Skeletal muscle cell (primary cell): ENCODE measurements at places on chromosomes 3 and 15.

DNA sequence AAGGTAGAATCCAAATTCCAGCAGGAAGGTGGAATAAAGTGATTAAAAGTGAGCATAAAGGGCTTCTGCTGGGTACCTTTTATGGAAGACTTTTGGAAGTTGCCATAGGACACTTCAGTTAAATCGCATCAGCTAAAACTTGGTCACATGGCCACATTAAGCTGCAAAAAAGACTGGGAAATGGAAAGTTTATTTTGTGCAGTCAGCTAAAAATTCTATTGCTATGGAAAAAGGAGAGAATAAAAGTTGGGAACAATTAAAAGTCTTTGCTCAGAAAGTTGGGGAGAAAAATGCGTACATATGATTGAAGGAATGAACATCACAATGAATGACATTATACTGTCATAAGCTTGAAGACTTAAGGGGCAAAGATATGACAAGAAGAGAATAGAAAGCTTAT is 49.3 kb downstream of the FGF7 start:
- DNase-seq, result no peak

DNA sequence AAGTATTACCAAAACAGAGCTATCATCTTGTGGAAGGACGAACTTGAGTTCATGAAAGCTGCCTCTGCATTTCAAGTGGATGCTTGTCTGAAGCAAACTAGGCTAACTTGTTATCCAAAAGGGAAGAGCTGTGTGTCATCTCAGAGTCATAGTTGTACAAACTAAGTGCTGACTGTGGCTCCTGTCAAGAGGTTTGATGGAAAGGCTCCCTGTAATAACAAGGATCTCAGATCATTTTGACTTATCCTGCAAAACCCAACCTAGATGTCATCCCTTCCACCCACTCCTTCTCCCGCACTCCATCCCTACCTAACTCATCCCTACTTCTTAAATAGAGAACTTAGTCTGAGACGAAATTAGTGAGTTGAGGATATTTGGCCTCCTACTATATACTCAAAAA is 110.8 kb downstream of the NR2E3 start:
- DNase-seq, result no peak

DNA sequence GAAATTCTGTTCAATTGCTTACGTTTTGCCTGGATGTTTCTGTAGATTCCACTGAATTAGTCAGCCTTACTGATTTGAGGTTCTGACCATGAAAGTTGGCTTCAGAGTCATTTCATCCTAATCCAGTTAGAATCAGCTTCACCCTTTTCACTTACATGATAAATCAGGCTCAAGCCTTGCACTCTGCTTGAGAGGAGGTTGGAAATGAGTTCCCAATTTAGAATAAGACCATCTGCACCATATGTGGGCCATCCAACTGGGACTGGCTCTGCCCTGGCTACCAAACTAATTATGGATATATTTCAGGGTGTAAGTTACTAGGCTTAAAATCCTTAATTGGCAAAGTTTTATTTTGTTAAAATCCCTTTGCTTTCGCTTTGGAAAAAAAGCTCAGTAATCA is 255.7 kb downstream of the CHL1 start:
- DNase-seq, result no peak

DNA sequence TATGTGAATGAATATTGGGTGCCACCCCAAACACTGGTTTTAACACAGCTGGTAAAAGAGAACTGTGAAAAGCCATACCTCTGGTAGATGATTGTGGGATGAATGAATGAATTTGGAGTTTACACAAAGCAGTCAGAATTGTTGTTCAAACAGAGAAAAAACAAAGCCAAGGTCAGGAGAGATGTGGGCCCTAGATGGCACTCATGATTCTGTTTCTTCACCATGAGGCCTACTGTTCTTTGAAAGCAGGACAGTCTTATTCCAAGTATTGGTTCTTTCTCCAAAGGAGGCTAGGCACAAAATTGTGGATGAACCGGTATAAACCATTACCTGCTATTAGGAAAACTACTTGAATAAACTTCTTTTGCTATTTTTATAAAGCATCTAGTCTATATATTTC is 97.6 kb downstream of the SAMMSON start:
- DNase-seq, result no peak

DNA sequence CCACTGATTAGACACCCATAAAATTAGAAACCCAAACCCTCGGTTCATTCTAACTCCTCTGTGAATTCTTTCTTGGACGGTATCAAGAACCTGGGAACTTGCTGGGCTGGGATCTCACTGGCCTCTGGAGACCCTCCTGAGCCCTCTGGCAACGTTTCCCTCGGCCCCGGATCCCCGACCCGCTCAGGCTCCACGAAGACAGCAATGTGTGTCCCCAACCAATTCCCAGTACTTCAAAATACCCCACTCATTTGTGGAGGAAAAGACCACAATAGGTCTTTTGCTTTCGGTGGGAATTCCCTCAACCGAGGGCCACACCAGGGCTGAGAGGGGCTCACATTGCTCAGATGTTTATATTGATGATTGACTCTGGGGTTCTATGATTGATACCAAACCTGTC is 117.9 kb upstream of the PRR20G start:
- no peak for DNase-seq

DNA sequence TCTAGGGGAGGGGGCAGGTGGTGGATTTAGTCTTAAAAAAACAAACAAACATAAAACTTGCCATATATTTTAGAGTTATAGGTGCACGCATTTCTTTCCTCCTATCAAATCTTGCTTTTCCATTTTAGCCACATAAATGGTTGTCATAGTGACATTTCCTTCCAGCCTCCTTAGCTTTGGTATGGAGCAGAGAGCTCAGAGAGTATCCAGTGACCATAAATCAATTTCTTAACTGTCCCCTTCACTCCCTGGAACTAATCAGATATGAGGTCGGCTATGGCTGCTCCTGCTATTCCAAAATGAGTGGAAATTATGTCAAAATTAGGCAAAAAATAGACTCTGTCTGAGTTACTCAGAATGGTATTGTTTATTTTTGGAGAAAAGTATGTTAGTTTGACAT is 164.5 kb downstream of the EBLN2 start:
- DNase-seq, result no peak

DNA sequence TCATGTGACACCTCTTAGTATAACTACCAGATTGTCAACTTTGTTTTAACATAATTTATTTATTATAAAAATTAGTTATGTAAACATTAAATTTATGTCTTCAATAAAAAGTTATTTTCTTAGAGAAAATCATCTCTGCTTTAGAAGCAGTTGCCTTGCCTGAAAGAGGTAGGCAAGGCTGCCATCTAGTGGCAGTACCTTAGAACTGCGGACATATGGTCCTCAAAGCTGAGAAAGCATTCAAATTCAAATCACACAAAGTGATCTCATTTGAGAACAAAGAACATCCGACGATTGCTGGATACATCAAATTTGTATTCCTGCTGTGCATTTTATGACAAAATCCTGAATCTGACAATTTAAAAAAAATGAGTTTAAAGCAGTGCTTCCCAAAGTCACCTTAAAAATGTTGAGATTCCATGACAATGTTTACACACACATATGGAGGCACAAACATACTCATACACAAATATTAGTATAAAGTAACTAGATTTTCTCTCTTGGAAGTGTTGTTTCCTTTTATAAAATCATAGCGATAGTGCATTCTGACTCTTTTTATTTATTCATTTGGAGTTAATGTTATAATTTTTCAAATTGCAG is 617.4 kb downstream of the CADM2 start:
- DNase-seq, result no peak

DNA sequence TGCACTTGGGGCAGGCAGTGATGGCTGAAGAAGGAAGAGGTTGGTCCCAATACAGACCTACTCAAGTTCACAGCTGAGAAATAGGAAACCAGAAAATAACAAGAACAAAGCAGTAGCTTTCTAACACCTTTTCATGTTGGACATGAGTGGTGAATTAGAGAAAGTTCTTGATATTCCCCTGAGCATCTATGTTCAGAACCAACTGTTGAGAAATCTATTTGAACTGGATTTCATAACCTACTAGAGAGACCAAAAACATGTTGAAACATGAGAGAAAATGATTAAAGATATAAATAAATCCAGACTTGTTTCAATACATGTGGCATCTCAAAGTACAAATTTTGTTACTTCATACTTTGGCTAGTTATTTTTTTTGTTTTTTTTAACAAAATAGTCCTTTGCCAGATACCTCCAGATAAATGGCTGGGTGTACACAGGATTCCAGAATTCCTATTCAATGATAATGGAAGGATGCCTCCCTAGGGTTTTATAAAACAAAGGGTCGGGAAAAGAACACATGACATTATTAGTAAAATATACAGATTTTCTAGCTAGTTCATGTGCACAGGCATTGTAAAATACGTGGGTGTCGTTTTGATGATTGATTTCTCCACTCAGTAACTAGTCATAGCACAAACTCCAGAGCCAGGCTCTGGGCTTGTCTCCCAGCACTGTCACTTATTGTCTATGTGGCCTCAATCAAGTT is 34.4 kb upstream of the TNFSF10 start:
- peak; percentile 67 for DNase-seq

DNA sequence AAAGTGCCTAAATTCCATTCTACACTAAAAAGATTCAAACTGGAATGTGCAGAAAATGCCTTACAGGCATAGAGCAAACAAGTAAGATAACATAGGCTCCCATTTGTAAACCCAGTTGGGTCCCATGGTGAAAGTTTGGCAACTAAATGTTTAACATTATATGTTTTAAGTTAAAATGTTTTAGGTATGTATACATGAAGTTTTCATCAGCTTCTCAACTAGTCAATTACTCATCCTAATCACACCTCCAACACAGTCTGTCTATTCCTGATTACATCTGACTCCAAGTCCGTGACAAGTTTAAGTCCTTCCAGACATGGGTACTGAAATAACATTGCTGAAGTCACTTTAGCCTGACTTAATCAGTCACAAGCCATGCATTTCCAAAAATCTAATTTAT is 25.0 kb downstream of the MYLK start:
- no peak for DNase-seq

GRCh38 chr3:190286014-190286413 is 36.2 kb downstream of the CLDN1 start:
- no peak for DNase-seq

GRCh38 chr15:69074001-69074842 is 59.7 kb downstream of the NOX5 start:
- DNase-seq, result peak; percentile 17

DNA sequence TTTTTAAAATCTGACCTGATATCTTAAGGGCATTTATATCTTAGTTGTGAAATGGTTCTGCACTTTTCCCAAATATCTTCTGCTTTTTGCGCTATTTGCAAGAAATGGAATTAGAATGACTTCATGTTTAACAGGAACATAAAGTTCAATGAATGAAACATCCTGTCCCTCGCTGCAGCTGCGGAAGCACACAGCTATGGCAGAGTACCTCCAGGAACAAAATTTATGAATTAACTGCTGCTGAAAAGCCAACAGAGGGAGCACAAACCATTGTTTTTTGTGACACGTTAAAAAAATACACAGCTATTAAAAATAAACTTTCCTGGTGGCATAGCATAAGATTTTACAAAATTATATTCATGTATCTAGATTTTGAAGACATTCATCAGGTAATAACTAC is 404.4 kb upstream of the MDFIC2 start:
- DNase-seq, result peak; percentile 67

GRCh38 chr3:139772539-139773500 is 95.0 kb upstream of the NMNAT3 start:
- DNase-seq, result peak; percentile 93

DNA sequence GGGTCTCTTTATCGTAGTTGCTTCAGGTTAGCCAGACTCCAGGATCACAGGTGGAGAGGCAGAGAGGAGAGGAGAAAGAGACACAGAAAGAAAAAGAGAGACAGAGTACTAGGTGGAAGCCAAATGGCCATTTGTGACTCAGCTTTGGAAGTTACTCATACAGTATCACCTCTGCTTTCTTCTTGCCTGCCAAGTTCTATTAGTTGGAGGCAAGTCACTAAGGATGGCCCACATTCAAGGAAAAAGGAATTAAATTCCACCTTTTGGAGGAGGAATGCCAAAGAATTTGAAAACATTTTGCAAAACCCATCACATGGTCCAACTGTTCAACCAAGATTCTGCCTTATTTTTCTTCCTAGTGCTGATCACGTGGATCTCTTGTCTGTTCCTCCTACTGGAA is 291.1 kb downstream of the CHL1 start:
- no peak for DNase-seq

GRCh38 chr3:133593243-133593642 is 19.8 kb downstream of the CDV3 start:
- no peak for DNase-seq

- no peak for DNase-seq
Measured at GRCh38 chr3:66237552-66237951, 16.8 kb downstream of the SLC25A26 start.

DNA sequence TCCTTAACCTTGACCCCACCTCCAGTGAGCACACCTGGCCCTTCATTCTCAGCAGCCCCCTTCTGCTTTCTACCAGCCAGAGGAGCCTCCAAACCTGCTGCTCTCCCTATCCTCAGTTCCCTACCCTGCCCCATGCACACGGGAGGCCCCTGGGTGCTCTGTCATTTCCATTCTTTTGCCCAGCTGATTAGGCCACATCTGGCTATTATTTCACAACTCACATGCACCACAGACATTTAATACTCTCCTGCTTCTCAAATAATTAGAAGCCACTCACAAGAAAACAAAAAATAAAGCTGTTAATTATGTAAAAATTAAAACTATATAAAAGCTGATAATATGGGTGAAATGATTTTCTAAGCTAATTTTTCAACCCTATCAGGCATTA is 50.7 kb downstream of the MYLK start:
- DNase-seq, result no peak

DNA sequence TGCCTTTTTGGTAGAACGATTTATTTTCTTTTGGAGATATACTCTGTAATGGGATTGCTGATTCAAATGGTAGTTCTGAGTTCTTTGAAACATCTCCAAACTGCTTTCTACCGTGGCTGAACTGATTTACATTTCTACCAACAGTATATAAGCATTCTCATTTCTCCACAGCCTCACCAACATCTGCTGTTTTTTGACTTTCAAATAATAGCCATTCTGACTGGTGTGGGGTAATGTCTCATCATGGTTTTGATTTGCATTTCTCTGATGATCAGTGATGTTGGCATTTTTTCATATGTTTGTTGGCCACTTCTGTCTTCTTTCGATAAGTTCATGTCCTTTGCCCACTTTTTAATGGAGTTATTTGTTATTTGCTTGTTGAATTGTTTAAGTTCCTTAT is 154.0 kb downstream of the ABHD5 start:
- no peak for DNase-seq

GRCh38 chr3:15653321-15653720 is 51.8 kb downstream of the BTD start:
- DNase-seq, result no peak

GRCh38 chr3:188166441-188166840 is 12.5 kb downstream of the LPP start:
- DNase-seq, result no peak

DNA sequence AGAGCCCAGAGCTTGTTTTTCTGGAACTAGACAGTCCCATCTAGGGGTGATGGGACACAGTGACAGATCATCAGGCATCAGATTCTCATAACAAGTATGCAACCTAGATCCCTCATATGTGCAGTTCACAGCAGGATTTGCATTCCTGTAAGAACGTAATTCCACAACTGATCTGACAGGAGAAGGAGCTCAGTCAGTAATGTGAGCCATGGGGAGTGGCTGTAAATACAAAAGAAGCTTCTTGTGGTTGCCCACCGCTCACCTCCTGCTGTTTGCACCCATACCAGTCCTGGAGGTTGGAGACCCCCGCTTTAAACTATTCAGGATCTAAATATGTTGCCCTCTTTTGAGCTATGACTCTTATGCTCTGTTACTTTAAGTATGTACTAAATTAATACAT is 167.3 kb downstream of the ALCAM start:
- DNase-seq, result no peak
